Right cardiac atrium (tissue), 5 donors: ENCODE measurements at places on chromosomes 7 and 10. TPM values are rescaled to one million over a fixed set of nuclear protein-coding genes. Genes with fewer than 3 reads are reported as not detected.

Gene PKD2L1
- total RNA-seq: not detected

Gene ZNF107
- 2.8 TPM for total RNA-seq

Gene PNLIPRP3
- not detected for total RNA-seq

Gene MOGAT3
- total RNA-seq: not detected

Gene UBTD1
- total RNA-seq: 25.0 TPM

Gene FAM25C
- not detected for total RNA-seq

Gene SNCG
- 10.8 TPM for total RNA-seq

Gene PDE6C
- total RNA-seq: not detected

Gene ST8SIA6
- total RNA-seq: 20.0 TPM

Gene NEUROG3
- total RNA-seq: not detected
